DMS 273 treated with DMSO at 0.1 percent for 48 hours (cell line): ENCODE measurements at places on chromosomes 11 and 22.
A peak's percentile ranks its signal among the peaks of the same experiment; 100 is the strongest.

- DNase-seq = no peak
These were observed 44.3 kb upstream of the TTC12 start for GRCh38 chr11:113270080-113270479.

DNA sequence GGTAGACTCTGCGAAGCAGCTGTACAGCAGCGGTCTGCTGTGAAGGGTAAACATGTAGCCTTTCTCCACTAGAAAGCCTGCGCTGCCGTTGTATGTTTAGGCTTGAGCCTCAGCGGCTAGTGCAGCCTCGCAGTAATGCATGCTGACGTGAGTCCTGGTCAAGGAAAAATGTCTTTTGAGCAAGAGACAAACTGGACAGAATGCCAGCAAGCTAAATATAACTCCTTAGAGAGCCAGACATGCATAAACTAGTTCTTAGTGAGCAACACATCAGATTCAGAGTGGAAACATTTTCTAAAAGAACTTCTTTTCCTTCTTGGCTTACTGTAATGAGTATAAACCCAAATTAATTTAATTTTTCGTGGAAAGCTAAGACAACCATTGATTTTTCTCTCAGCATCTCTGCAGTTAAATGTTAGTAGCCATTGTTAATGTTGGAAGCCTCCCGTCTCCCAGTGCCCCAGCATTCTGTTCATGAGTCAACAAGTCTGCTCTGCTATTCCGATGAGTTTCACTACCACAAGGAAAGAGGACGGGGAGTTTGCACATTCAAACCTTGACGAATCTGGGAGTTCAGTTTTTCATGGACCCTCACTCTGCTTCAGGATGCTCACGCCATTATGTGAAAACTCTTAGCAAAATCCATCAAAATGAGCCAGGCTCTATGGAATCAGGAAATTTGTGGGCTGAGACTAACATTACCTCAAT, 51.4 kb downstream of the JAM3 start:
- DNase-seq = no peak

DNA sequence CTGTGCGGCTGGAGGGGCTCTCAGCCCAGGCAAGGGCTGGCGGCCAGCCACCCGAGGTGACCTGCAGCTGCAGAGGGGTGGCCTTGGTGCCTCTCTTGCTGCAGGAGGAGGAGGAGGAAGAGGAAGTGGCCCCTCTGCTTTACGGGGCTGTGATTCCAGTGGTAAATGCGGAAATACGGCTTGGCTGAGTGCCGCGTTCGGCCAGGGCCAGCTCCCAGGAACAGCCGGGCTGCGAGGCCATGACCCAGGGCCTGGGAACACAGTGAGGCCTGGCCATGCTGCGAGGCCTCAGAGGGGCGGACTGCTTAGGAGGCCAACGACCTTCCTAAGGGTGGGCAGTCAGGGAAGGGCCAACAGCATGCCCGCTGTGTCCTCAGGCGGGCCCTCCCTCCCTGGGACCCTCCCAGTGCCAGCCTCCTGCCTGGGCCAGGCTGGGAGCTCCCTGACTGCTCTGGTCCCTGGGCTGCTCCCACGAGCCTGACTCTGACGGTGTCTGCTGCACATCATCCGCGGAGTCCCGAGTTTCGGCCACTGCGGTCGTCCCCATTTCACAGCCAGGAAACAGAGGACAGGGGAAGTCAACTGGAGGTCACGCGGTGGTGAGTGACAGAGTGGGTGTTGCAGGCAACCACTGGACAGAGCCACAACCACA, 20.8 kb upstream of the PPARA start:
- DNase-seq = no peak

DNA sequence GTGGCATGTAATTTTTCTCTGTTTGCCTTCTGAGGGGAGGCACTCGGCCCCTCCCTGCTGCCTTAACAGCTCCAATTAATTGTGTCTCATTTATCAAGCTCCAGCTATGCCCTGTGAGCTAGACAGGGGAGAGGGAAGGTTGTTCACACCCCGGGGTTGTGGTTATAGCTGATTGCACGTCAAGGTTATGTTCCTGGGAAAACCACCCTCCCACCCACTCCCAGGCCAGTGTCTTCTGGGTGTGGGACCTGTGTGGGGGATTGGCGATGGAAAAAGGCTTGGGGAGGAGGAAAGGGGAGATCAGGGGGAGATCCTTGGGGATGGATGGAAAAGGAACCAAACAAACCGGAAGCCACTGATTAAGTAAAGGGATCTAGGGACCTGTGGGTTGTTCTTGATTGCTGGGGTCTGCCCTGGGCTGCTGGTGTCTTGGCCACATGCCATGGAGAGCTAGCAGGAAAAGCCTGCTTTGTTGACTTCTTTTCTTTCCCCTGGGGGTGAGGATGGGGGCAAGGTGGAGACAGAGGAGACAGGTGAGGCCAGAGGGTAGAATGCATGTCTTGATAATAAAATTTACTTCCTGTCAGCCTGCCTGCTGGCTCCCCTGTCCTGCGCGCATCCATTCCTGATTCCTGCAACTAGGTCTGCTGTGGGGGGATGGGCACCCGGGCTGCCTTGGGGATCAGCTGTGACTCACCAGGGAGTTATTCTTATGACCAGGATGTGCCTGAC, 13.5 kb upstream of the SORL1-AS1 start:
- peak; percentile 61 for DNase-seq

DNA sequence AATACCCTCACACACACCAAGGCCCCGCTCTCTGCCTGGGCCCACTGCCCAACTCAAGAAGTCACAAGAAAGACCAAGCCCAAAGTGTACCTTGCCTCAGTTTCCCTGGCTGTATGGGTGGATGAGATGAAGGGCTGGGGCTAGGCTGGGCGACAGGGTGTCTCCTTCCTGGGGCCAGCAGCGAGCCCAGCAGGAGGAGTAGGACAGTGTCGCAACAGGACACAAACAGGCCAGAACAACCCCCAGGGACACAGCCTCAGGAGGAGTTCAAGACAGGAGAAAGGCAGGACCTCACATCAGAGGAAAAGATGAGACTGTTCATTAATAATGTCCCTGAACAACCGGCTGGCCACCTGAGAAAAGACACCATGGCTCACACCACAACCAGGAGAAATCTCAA, 13.3 kb downstream of the CSNK1E start:
- DNase-seq = no peak

- no peak for DNase-seq
These were observed 14.6 kb upstream of the NRGN start for GRCh38 chr11:124724979-124725718.
